ENCODE measurements at places on chromosomes 2 and 18. TPM values are rescaled to one million over a fixed set of nuclear protein-coding genes. Genes with fewer than 3 reads are reported as not detected.

DNA sequence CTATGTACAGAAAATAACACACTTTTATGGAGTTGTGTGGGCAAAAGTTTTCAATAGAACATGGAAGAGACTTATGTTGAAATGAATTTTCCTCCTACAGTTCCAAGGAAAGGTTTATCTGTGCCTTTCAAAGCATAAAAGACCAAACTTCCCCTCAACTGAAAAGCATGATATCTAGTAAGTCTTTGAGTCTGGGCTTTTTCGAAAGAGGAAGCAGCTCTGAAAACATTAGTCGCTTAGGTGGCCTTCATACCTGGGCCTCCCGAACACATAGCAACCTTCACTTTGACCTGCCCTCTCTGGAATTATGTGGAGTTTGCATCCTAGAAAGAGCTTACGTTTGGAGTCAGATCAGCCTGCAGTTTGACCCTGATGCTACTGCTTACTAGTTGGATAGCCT lies 4.8 kb upstream of the CAPN14 start:
- no peaks in the 10 kb centered on the region for H3K4me1 ChIP-seq
- H3K27me3 ChIP-seq, result peaks cover 37% of the 10 kb centered on the region
- H3K27ac ChIP-seq, result no peak overlapping the region
- H3K36me3 ChIP-seq, result no peaks in the 10 kb centered on the region
- no peak overlapping the region for H3K4me3 ChIP-seq

GRCh38 chr18:50410894-50411293 lies 36.0 kb downstream of the SKA1 start:
- no peak overlapping the region for H3K4me3 ChIP-seq
- H3K4me1 ChIP-seq, result no peaks in the 10 kb centered on the region
- peaks cover 7% of the 10 kb centered on the region for H3K27me3 ChIP-seq
- DNase-seq, result peak; percentile 50

DNA sequence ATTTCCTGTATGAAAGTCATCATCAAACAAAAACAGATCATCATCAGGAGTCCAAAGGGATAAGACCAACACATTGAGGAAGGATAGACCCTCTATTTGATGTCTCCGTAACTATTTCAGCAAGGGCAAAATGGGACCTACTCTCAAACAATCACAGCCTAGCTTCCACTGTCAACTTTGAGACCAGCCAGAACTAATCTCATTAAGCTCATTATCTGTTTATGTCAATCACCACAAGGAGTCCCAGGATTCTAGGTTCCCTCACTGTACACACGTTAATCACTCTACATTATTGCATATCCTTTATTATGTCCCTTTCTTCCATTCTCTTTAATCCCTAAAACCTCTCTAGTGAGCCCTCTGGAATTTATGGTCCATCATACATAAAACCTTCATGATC lies 370.3 kb upstream of the LINC00305 start:
- H3K4me1 ChIP-seq, result no peaks in the 10 kb centered on the region
- H3K36me3 ChIP-seq, result no peaks in the 10 kb centered on the region
- no peak for DNase-seq

DNA sequence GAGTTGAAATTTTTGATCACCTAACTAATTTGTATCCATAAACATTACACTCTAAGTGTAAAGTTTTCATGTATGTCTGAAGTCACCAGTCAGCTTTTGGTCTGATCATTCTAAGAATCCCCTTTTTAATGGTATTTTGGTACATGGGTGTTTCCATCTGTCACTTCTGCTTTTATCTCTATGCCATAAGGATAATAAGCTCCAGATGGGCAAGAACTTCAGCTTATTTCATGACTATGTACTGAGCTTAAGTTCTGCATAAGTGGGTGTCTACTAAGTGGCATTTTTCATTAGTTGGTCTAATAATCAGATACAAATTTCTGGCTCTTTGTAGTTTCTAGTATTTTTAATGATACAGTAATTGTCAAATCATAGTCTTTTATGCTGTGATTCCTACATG lies 20.4 kb downstream of the UBXN4 start:
- peaks cover 46% of the 10 kb centered on the region for H3K36me3 ChIP-seq
- no peak overlapping the region for H3K4me3 ChIP-seq
- no peak for DNase-seq
- no peaks in the 10 kb centered on the region for H3K27me3 ChIP-seq
- H3K27ac ChIP-seq, result no peak overlapping the region

DNA sequence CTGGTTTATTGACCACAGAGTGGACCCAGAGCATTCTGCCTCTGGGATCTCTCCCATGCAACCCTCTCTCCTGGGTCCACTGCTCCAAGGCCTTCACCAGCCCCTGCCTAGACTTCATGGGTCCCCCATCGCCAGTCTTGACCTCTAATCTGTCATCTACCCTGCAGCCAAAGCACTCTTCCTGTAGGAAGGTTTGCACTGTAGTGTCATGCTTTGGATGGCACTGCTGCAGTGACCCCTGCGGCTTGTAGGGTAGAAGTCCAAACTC lies 41.7 kb downstream of the MYO7B start:
- H3K4me3 ChIP-seq, result no peak overlapping the region
- no peak for DNase-seq
- H3K36me3 ChIP-seq, result no peaks in the 10 kb centered on the region
- H3K27ac ChIP-seq, result no peak overlapping the region
- peaks cover 7% of the 10 kb centered on the region for H3K4me1 ChIP-seq
- peaks cover 11% of the 10 kb centered on the region for H3K27me3 ChIP-seq

DNA sequence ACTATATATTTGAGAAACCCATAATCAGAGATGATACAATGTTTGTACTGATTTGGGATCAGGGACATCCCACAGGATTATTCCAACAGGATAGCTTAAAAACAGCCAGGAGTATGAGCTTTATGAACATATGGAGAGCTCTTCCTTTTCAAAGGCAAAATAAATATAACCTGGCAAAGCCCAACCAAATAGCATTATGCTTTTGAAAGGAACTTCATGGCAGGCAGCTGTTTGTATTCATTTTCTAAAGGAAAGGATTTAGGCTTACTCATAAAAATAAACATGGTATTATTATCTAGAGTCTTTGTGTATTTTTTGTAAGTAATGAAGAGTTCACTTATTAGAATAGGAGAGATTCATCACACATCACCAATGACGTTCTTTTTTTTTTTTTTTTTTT lies 44.4 kb downstream of the CCDC195 start:
- H3K4me3 ChIP-seq, result no peak overlapping the region
- DNase-seq, result no peak
- no peaks in the 10 kb centered on the region for H3K36me3 ChIP-seq
- no peak overlapping the region for H3K27ac ChIP-seq
- no peaks in the 10 kb centered on the region for H3K27me3 ChIP-seq

DNA sequence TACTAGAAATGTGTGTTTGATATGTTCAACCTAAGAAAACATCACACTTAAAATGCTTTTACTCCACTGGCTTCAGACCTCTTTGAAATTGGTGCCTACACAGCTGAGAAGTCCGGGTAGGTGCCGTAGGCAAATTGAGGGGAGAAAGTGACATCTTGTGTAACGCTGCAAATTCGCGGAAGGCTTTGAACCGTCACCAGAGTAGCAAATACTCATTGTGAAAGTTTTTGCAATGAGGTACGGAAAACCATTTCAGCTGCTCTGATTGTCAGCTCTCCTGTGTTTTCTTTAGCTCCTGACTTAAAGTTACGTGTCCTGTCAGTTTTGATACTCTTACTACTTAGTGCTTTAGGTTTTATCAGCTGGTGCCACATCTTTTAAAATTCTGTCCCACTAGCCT lies 224.5 kb downstream of the FAM210A start:
- no peak for DNase-seq
- no peaks in the 10 kb centered on the region for H3K4me1 ChIP-seq
- H3K27ac ChIP-seq, result no peak overlapping the region
- H3K36me3 ChIP-seq, result no peaks in the 10 kb centered on the region
- peaks cover 3% of the 10 kb centered on the region for H3K27me3 ChIP-seq
- H3K4me3 ChIP-seq, result no peak overlapping the region

DNA sequence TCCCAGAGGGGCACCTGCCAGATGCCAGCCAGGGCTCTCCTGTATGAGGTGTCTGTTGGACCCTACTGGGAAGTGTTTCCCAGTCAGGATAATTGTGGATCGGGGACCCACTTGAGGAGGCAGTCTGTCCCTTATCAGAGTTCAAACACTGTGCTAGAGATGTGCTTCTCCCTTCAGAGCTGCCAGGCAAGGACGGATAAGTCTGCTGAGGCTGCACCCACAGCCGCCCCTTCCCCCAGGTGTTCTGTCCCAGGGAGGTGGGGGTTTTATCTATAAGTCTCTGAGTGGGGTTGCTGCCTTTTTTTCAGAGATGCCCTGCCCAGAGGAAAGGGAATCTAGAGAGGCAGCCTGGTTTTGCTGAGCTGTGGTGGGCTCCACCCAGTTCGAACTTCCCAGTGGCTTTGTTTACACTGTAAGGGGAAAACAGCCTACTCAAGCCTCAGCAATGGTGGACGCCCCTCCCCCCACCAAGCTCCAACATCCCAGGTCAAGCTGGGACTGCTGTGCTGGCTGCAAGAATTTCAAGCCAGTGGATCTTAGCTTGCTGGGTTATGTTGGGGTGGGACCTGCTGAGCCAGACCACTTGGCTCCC lies 324.0 kb upstream of the SETBP1 start:
- H3K4me1 ChIP-seq, result no peaks in the 10 kb centered on the region
- H3K27me3 ChIP-seq, result no peaks in the 10 kb centered on the region
- DNase-seq, result no peak
- H3K36me3 ChIP-seq, result no peaks in the 10 kb centered on the region
- no peak overlapping the region for H3K27ac ChIP-seq
- no peak overlapping the region for H3K4me3 ChIP-seq

The NGEF gene
- 1.1 TPM for total RNA-seq

The CDKL4 gene
- total RNA-seq, result not detected

The PID1 gene
- 0.83 TPM for total RNA-seq

All from IMR-90 (cell line).